ENCODE measurements at places on chromosomes 4 and X. TPM values are rescaled to one million over a fixed set of nuclear protein-coding genes. Genes with fewer than 3 reads are reported as not detected.

Gene PWWP3B
- 2.3 TPM for total RNA-seq

Gene ZMAT1
- total RNA-seq: 5.8 TPM

Gene ANOS1
- total RNA-seq: 3.2 TPM

Gene BMPR1B
- total RNA-seq: 0.19 TPM

Gene PLP1
- total RNA-seq: 1.9 TPM

Gene NUDT11
- total RNA-seq: 1.1 TPM

Gene BTC
- total RNA-seq: 0.95 TPM

Gene IBSP
- total RNA-seq: not detected

DNA sequence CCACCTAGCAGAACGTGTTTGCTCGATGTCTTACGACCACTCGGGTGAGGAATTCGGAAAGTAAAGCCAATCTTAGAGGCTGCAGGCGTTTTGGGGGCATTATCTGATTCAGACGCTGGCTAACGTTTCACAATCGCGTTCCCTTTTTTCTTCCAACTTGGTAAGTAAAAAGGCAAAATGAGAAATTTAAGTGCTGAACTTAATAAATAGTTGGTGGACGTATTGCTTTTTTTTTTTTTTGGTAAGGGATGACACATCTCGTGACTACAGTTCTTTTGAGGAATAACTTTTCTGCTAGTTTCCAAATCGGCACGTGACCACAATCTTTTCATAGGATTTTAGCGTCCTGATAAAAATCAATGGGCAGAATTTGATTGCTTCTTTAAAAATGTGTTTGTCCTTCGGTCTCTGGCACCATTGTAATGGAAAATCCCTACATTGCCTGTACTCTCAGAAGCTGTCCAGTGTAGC, 848 bp downstream of the RAB9A start:
- no peak for DNase-seq

- no peak for DNase-seq
Measured at GRCh38 chr4:38523524-38524448, 140.2 kb upstream of the KLF3 start.

- no peak for DNase-seq
Measured at GRCh38 chr4:7429069-7429416, 5.7 kb downstream of the PSAPL1 start.

GRCh38 chrX:110402091-110402849, 43.6 kb downstream of the RTL9 start:
- no peak for DNase-seq

DNA sequence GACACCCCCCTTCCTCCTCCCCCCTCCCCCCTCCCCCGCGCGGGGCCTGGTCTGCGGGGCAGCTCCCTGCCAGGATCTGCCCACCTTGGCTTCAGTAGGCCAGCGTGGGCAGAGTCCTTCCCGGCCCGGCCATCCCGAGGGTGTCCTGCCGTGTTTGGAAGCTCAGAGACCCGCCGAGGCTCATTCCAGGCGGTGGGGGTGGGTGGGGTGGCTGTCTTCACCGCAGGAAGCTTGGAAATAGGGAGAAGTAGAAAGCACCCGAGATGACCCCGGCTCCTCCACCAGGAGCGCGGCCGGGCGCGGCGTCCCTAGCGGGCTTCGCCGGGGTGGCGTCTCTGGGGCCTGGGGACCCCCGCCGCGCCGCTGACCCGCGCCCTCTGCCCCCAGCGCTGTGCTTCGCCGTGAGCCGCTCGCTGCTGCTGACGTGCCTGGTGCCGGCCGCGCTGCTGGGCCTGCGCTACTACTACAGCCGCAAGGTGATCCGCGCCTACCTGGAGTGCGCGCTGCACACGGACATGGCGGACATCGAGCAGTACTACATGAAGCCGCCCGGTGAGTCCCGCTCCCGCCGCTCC, 1.6 kb downstream of the NAT8L start:
- no peak for DNase-seq

DNA sequence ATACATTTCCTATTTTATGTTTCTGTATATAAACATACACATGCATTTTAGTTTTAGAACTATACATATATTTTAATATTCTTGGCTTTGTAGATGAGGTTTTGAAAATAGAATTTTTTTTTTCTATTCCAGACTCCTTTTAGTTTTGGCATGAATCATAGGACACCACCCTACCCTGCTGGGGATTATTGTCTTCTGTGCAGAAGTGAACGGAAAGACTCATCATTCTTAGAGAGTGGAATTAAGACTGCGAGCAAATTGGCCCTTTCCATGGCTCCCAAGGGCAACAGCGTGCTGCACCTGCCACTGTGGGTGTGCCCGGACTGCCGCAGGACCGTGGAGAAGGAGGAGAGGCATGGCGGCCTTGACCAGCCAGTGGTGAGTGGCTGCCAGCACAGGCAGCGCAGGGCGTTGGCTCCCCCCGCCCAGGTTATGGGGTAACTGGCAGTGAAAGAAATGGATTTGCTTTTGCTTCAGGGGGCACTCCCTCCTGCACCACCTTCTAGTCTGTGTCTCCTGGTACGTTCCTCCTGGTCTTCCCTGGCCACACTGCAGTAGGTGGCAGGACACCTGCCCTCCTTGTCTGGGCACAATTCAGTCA, 59.6 kb downstream of the FAM193A start:
- no peak for DNase-seq

- peak; percentile 53 for DNase-seq
Measured at GRCh38 chrX:68693481-68694434, 46.3 kb downstream of the STARD8 start.

DNA sequence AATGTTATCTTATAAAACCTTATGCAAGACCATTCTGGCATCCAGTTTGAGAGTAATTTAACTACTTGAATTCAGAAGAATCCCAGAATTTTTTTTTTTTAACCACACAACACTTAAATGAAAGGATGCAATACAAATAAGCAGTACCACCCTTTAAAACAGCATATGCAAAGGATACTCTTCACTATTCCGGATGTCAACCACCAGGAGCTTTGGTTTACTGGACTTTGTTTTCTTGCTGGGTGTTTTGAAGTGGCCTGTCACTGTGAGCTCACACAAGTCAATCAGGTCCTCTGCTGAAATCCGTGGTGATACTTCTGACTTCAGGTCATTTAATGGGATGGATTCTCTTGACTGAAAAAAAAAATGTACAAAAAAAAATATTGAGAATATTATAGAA, 200.0 kb downstream of the TBCK start:
- no peak for DNase-seq

GRCh38 chrX:22952010-22952409, 47.8 kb upstream of the DDX53 start:
- DNase-seq: no peak

GRCh38 chr4:8035371-8035780, 95.7 kb upstream of the AFAP1 start:
- DNase-seq: no peak

DNA sequence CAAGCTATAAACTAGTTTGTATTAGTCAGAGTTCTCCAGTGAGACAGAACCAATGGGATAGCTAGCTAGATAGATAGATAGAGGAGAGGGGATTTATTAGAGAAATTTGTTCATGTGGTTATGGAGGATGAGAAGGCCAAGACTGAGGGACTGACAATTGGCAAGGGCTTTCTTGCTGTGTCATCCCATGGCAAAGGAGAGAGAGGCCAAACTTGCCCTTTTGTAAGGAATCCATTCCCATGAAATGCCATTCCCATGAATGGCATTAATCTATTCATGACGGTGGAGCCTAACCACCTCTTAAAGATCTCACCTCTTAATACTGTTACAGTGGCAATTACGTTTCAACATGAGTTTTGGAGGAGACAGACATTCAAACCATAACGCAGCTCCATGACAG, 58.1 kb downstream of the LINC00632 start:
- no peak for DNase-seq

DNA sequence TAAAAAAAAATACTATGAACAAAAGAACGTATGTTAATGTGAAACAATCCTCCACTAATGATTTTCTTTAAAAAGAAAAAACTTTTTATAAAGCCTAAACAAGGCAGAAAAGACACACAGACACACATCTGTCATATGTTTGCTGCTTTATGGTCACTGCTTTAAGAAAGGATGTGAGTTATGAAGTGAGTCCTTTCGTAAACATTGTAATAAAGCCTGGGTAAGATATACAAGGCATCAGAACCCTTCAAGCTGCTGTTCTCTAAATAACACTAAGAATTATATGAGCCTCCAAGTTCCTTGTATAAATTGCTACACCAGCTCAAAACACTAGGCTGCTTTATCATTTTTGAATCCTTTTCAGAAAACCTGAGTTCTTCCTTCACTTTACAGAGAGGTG, 81.6 kb downstream of the FBXO8 start:
- DNase-seq: no peak

GRCh38 chr4:122086338-122087065, 65.6 kb upstream of the BLTP1 start:
- DNase-seq: no peak

DNA sequence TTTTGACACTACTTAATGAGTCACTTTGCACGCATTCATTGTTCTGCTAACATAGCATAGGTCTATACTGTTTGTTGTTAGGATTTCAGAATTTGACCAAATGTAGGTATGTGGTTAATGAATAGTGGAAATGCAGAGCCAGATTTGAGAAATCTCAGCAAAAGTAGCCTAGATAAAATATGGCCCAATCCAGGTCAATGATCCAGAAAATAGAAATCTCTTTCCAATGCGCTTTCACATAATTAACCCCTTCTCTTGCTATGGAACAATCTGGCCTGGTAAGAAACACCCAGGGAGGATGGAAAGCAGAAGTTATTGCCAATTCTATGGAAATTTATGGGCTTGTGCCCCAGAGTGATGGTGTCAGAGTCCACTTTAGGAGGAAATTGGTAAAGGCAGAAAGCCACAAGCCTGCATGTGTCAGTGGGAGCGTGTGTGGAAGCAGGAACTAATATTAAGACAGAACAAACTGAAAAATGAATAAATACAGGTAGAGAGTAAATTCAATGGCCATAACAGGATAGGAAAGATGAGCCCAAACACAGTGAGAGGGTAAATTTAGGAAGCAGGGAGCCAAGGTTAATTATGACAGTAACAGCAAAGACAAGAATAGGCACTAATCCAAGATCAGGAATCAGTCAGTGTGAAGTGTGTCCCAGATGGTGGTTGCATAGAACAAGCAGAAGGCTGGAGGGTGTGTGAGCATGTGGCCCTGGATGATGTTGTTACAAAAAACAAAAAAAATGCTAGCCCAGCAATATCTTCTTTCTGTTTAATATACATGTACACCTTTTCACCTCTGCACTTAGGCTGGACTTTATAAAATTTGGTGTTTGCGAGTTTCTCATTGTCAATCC, 102.9 kb downstream of the SYTL5 start:
- DNase-seq: no peak

GRCh38 chr4:98609934-98610333, 48.5 kb downstream of the TSPAN5 start:
- no peak for DNase-seq
